Endodermal cell (in vitro differentiated cells): ENCODE measurements at places on chromosomes 4 and X.
A peak's percentile ranks its signal among the peaks of the same experiment; 100 is the strongest.

GRCh38 chrX:120625371-120625770 lies 4.5 kb downstream of the C1GALT1C1 start:
- no peak overlapping the region for H3K27ac ChIP-seq
- H3K4me1 ChIP-seq = no peaks in the 10 kb centered on the region
- H3K27me3 ChIP-seq = no peaks in the 10 kb centered on the region
- no peak overlapping the region for H3K4me3 ChIP-seq
- no peaks in the 10 kb centered on the region for H3K36me3 ChIP-seq

DNA sequence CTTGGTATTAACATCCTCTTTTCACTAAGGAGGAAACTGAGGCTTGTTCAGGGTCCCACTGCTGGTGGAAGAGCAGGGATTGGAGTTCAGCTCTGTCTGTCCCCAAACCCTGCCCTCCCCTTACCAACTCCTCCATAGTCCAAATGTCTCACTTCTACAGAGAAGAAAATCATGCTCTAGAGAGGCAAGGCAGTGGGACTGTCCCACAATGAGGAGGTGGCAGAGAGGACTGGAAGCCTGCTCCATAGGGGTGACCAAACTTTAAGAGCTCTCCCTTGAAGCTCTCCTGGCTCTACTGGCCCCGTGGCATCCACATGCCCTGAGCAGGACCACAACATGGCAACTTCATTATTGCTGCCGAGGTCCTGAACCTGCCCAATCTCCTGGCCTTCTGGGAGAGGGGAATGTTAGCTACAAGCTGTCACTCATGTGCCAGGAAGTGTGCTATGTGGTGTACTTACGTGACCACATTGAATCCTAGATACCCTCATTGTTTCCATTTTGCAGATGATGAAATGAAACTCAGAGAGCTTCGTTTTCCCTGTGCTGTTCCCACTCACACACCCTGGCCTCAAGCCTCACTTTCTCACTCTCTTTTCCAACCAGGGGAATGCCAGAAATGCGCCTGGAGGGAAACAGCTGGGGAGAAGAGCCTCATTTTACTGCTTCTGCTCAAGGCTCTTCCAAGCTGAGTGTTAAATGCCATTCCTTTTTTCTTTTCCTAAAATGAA lies 71.5 kb downstream of the ANAPC4 start:
- no peaks in the 10 kb centered on the region for H3K4me1 ChIP-seq
- DNase-seq = no peak
- H3K36me3 ChIP-seq = no peaks in the 10 kb centered on the region
- H3K27me3 ChIP-seq = no peaks in the 10 kb centered on the region

DNA sequence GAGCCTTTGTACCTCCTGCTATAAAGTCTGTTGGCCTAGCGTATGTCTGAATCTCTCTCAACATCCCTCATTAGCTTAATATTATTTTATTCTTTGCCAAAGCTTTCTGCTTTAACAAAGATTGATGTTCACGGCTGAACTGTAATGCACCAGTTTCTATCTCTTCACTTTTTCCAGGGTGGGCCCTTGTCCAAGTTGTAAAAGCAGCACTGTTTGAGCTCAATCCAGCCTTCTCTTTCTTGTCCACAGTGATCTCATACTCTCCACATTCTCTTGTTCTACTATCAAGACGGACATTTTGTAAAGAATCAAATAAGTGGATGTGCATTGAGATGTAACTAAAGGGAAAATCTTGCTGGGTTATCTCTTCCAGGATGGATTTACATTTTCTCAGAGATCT lies 34.4 kb upstream of the RTL3 start:
- no peaks in the 10 kb centered on the region for H3K4me1 ChIP-seq
- no peaks in the 10 kb centered on the region for H3K36me3 ChIP-seq
- no peak overlapping the region for H3K27ac ChIP-seq
- no peak for DNase-seq

GRCh38 chr4:183029365-183029764 lies 69.7 kb upstream of the WWC2 start:
- H3K4me1 ChIP-seq = no peaks in the 10 kb centered on the region
- H3K27ac ChIP-seq = no peak overlapping the region

GRCh38 chr4:38950159-38950558 lies 82.0 kb downstream of the TMEM156 start:
- H3K36me3 ChIP-seq = peaks cover 3% of the 10 kb centered on the region
- no peak overlapping the region for H3K4me3 ChIP-seq
- DNase-seq = no peak
- H3K27me3 ChIP-seq = no peaks in the 10 kb centered on the region

DNA sequence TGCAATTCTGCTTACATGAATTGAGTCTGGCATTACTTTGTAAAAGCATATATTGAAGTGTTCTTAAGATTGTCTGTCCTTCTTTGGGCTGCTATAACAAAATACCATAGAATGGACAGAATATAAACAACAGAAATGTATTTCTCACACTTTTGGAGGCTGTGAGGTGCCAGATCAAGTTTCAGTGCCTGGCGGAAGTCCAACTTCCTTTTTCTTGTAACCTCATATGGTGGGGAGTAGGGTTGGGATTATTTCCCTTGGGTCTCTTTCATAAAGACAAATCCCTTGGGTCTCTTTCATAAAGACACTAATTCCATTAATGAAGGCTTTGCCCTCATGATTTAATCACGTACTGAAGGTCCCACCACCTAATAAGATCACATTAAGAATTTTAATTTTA lies 199.3 kb upstream of the GRID2 start:
- no peaks in the 10 kb centered on the region for H3K4me1 ChIP-seq
- DNase-seq = no peak
- no peaks in the 10 kb centered on the region for H3K27me3 ChIP-seq
- H3K4me3 ChIP-seq = no peak overlapping the region
- no peak overlapping the region for H3K27ac ChIP-seq

- H3K36me3 ChIP-seq = no peaks in the 10 kb centered on the region
- no peaks in the 10 kb centered on the region for H3K27me3 ChIP-seq
- H3K27ac ChIP-seq = no peak overlapping the region
- H3K4me1 ChIP-seq = no peaks in the 10 kb centered on the region
- no peak overlapping the region for H3K4me3 ChIP-seq
- DNase-seq = no peak
Observed at GRCh38 chr4:109040441-109040840, 262.0 kb downstream of the COL25A1 start.

- H3K27me3 ChIP-seq = no peaks in the 10 kb centered on the region
- no peaks in the 10 kb centered on the region for H3K4me1 ChIP-seq
- no peak for DNase-seq
- H3K36me3 ChIP-seq = no peaks in the 10 kb centered on the region
- no peak overlapping the region for H3K4me3 ChIP-seq
- H3K27ac ChIP-seq = no peak overlapping the region
Observed at GRCh38 chrX:129772796-129773431, 6.8 kb upstream of the SASH3 start.

- no peak for DNase-seq
- no peak overlapping the region for H3K4me3 ChIP-seq
- H3K27ac ChIP-seq = no peak overlapping the region
- no peaks in the 10 kb centered on the region for H3K4me1 ChIP-seq
Observed at GRCh38 chr4:141177171-141177570, 43.5 kb upstream of the ZNF330 start.

- H3K27ac ChIP-seq = peak overlapping the region; percentile 24
- H3K36me3 ChIP-seq = no peaks in the 10 kb centered on the region
- H3K4me1 ChIP-seq = no peaks in the 10 kb centered on the region
Observed at GRCh38 chrX:109537324-109537665, 651 bp downstream of the NXT2 start.

DNA sequence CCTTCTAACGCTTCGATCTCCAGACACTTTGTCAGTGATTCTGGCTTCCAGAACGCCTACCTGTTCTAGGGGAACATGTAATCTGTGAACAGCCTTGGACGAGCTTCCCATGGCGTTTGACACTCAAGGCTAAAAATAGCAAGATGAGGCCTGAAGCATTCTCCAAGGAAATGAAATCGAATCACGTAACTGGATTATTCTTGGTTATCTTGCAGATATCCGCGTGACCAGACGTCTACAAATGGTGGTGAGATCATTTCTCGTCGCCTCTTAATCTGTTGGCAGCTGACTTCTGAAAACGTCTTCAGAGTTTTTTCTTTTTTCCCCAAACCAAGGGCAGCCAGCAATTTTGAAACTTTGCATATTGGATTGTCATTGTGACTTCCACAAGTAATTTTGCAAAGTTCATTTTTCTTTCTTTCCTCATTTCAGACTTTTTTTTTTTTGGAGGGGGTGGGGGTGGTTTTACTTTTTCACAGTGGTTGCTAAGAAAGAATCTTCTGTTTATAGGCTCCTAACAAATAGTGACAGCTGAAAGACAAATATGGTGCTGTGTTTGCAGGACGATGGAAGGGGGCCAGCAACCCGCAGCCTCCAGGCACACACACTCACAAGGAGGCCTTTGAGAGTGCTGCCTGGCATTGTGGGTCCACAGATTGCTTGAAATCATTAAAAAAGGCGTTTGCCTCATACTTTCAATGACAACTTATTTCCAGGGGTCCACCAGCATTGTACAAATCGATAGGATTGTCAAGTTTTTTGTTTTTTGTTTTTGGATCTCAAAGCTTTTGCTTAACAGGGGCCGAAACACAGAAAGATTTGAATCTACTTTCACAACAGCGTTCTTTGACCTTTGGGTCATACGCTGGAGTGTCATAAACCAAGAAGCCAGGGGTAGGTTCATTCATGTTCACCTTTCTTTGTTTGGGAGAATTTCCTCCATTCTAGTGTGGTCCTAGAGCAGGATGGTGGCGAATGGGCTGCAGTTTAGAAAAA lies 32.4 kb upstream of the PDLIM3 start:
- peaks cover 3% of the 10 kb centered on the region for H3K4me1 ChIP-seq
- DNase-seq = no peak
- peak overlapping the region; percentile 72 for H3K27ac ChIP-seq
- no peaks in the 10 kb centered on the region for H3K36me3 ChIP-seq
- no peaks in the 10 kb centered on the region for H3K27me3 ChIP-seq

DNA sequence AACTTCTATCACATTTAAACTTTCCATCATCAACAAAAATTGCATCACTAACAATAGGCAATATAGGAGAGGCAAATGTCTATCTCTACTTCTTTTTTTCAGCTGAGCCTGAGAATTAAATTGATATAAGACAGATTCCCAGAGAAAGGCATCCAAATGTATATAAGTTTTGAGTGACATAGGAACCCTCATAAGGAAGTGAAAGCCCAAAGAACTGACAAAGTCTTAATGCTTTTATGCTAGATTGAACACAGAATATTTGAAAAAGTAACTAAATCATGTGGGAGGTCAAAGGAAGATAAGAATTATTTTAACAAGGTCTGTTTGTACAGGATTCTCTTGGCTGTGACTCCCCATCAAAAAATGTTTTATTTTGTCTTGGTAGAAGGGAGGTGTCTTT lies 714.9 kb downstream of the GRXCR1 start:
- no peak overlapping the region for H3K27ac ChIP-seq
- H3K4me1 ChIP-seq = no peaks in the 10 kb centered on the region
- H3K27me3 ChIP-seq = no peaks in the 10 kb centered on the region
- no peak for DNase-seq
- no peak overlapping the region for H3K4me3 ChIP-seq

- no peaks in the 10 kb centered on the region for H3K27me3 ChIP-seq
- no peaks in the 10 kb centered on the region for H3K4me1 ChIP-seq
- no peak overlapping the region for H3K27ac ChIP-seq
- H3K4me3 ChIP-seq = no peak overlapping the region
Observed at GRCh38 chrX:8743126-8743732, 11.3 kb upstream of the ANOS1 start.

GRCh38 chr4:8188743-8189550 lies 10.1 kb upstream of the SH3TC1 start:
- H3K27me3 ChIP-seq = no peaks in the 10 kb centered on the region
- H3K27ac ChIP-seq = no peak overlapping the region
- no peak overlapping the region for H3K4me3 ChIP-seq
- no peaks in the 10 kb centered on the region for H3K36me3 ChIP-seq
- no peak for DNase-seq

DNA sequence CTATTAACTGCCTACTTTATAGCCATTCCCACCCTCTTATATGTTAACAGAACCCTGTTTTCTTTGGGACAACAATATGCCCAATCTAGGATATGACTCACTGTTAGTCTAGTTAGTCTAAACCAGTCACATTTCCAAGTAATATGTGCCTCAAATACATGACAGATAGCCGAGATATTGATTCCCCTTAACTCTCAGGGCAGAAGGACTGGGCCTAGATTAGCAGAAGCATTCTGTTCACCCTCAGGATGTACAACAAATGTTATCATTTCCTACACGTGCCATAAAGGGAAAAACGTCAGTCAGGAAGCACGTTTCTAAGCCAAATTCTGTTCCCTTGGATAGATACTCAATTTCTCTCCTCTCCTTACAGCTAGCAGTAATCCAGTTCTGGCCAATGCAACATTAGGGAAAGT lies 114.1 kb downstream of the SLC10A7 start:
- H3K36me3 ChIP-seq = no peaks in the 10 kb centered on the region
- no peak overlapping the region for H3K27ac ChIP-seq
- no peaks in the 10 kb centered on the region for H3K27me3 ChIP-seq
- H3K4me3 ChIP-seq = no peak overlapping the region
- no peak for DNase-seq

- H3K36me3 ChIP-seq = no peaks in the 10 kb centered on the region
- H3K4me1 ChIP-seq = peaks cover 2% of the 10 kb centered on the region
- no peak overlapping the region for H3K27ac ChIP-seq
- H3K27me3 ChIP-seq = no peaks in the 10 kb centered on the region
- DNase-seq = no peak
Observed at GRCh38 chr4:88696630-88697029, 999 bp downstream of the NAP1L5 start.

- H3K27me3 ChIP-seq = no peaks in the 10 kb centered on the region
- no peak overlapping the region for H3K27ac ChIP-seq
- H3K36me3 ChIP-seq = peaks cover 10% of the 10 kb centered on the region
- peaks cover 2% of the 10 kb centered on the region for H3K4me1 ChIP-seq
- peak; percentile 32 for DNase-seq
Observed at GRCh38 chr4:4440333-4441061, 53.6 kb downstream of the NSG1 start.

- no peaks in the 10 kb centered on the region for H3K27me3 ChIP-seq
- H3K36me3 ChIP-seq = no peaks in the 10 kb centered on the region
- no peak overlapping the region for H3K4me3 ChIP-seq
Observed at GRCh38 chr4:107258359-107258758, 222.2 kb upstream of the DKK2 start.
